ENCODE measurements at places on chromosomes 4 and X.

GRCh38 chrX:9131066-9131465, 97.1 kb upstream of the FAM9B start:
- no peak for DNase-seq

- no peak for DNase-seq
Observed at GRCh38 chrX:33078273-33078672, 133.1 kb downstream of the DMD start.

- DNase-seq = no peak
Observed at GRCh38 chrX:11655282-11656015, 10.3 kb downstream of the ARHGAP6 start.

DNA sequence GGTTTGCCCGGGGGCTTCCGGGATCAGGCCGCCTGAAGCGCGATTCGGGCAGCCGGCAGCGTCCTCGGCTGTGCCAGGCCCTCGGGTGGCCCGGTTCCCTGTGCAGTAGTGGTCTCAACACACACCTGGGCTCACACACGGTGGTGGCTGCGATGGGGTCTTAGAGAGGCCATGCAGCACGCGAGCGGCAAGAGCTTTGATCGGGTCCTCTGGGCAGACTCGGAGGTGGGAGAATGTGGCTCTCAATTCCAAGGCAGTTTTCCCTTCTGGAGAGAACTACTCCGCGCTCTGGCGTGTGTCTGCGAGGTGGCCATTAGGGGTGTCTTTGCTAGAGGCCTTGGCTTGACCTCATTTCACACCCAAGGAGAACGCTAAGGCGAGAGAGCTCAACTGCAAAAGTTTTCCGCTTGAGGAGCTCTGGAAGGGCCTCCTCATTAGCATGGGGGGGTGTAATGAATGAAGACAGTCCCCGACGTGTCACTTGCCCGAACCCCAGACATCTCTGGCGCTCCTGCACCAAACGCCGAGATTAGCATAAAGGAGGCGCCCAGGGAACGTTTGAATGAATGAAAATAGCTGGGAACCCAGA, 771 bp upstream of the RBPJ start:
- DNase-seq = peak; percentile 54

- peak; percentile 36 for DNase-seq
Observed at GRCh38 chrX:65451663-65452062, 82.9 kb downstream of the LAS1L start.

GRCh38 chr4:22192084-22192511, 243.5 kb upstream of the KCNIP4 start:
- no peak for DNase-seq

- no peak for DNase-seq
Observed at GRCh38 chr4:86034616-86035015, 325.2 kb downstream of the MAPK10 start.

DNA sequence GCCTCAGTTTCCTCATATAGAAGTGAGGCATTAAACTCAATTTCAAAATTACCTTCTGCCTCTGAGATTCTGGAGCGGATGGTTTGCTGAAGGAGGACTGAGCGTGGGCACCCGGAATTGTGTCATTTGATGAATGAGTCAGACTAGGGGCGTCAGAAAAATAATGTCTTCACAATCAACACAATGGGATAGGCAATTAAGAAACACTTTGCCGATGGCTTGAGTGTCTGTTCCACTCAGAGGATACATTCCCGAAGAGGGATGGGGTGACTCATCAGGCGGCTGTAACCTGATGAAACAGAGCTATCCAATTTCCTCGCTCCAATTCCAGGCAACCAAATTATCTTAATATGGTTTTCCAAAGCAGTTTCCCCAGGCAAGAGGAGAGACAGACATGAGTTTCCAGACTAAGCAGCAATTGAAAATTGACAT, 1.2 kb upstream of the CHRNA9 start:
- no peak for DNase-seq

DNA sequence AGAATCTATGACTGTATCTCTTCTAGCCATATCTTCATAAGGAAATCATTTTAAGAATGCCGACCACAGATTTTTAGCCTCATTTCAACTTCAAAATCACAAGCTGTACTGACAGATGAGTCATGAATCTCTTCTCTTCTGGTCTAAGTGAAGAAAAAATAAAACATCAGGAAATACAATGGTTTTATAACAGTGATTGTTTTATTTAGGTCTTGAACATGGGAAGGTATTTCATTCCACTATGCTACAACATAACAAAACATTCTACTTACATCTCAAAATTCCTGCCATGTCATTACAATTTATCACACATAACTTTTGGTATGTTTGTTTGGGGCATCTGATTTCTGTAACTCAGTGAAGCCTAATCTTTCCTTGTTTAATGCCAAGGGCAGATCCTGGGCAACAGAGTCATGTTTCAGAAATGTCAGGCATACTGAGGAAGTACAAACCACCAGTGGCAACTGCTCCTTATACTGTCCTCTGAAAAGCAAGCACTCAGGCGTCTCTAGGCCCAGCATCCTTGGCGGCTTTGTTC, 325.0 kb downstream of the PDHA2 start:
- DNase-seq = no peak

- DNase-seq = no peak
Observed at GRCh38 chr4:61079976-61080375, 120.2 kb upstream of the ADGRL3 start.

DNA sequence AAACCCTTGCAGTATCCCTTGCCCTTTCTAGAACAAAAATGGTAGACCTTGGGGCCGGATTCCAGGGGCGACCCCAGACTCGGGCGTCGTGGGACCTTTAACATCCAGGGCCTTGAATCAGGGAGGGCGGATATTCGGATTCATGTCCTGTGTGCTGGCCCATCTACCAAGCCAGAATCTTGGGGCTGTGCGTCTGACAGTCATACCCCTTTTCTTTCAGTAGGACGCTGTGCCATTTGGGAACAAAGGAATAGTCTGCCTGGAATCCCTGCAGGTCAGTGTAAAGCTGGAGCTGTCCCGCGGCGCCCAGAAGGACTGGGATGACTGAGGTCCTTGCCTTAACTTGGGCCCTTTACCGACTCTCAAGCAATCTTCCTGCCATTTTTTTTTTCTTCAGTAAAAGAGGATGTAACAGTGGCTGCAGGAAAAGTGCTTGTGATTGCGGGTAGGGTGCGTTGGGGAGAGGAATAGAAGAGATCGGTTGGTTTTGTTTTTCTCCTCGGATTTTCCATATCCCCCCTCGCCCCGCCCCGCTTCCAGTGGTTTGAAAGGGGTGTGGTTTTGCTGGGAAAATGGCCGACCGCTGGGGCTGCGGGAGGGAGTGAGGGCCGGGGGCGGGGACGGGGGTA, 518 bp downstream of the ARMCX1 start:
- no peak for DNase-seq

DNA sequence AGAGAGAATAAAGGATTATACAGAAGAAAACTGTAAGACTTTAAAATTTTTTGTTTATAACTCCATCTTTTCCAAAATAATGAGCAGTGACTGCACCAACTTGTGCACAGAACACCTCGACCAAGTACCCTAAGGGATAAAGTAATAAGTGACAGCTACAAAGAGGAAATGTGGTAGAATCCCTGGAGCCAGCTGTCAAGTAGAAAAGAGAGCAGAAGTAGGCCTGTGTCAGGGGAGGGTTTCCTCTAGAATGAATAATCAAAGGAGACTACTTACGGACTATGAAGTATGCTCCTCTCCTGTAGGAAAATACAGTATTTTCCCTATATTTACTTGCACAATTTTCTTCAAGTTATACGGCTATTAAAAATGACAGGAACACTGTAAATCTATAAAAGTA, 1.2 kb downstream of the EIF1AX start:
- DNase-seq = no peak

DNA sequence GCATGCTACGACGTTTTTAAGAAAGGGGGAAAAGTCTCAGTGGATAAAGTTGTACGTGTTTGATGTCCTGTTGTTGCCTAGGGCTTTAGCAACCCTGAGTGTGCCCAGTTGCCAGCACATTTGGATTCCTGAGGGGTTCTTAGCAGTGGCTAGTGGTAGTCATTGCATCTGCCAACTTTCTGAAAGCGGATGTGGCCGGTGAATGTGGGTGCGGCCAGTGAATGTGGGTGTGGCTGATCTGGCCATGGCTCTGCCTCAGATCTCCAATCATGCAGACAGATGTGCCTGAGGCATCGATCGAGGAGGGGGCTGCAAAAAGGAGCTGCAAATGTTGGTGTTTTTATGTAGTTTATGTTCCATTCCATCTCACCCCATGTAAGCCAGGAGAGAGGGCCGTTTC, 41.5 kb upstream of the FAT1 start:
- no peak for DNase-seq

- DNase-seq = no peak
Observed at GRCh38 chrX:3581609-3582108, 131.8 kb downstream of the PRKX start.

DNA sequence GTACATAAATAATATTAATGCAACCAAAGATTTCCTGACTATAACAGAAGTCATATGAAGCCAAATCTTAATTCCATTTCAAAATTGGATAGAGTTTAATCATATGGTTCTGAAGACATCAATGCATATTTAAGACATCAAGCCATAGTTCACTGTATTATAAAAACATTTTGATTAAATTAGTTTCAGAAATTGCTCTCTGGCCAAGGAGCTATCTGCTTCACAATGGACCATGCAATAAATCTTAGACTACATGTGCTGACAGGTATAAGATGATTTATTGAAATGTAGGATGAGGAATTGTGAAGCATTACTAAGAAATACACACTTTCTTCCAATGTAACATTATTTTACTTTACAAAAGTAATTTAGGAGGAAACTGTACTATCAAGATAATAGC, 81.6 kb downstream of the MID1 start:
- no peak for DNase-seq

DNA sequence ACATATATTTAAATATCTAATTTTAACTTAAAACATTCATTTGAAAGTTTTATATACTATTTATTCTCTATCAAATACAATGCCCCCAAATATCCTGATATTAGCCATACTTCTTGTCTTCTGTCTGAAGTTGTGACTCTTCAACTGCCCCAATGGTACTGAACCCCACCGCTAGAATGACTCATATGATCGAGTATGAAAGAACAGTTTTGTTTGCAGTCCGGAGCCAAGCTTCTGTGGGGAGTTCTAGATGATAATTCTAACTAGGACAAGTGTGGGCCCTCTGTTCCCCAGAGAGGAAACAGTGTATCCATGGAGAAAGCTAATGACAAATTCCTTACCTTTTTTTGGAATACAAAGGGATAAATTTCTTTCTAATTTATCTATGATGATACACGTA, 24.7 kb upstream of the CT47A1 start:
- DNase-seq = no peak

DNA sequence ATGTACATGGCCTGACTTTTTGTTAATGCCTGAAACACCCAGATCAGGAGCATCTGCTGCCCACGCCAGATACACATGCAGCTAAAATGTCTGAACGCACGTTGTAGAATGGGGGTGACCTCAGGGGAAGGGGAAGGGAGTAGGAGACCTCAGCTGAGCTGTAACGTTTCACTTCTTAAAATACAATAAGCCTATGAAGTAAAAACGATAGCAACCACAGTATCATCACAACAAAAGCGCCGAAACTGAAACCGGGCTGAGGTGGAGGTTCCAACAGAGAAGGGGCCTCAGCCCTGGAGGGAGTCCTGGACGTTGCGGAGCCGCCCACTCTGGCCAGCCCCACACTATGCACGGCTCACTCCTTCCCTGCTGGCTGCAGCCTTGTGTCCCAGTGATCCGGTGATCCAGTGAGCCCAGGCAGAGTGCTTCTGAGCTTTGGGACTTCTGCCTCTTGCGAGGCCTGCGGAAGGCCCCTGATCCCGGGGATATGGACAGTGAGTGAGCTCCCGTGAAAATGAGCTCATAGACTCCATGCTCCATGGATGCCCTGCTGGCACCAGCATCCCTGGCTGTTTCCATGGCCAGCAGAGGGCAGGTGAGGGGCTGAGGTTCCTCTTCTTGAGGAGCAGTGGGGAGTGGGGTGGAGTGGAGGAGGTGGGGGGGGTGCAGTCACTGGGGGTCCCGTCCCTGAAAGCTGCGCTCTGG, 52.0 kb downstream of the HMX1 start:
- DNase-seq = no peak

GRCh38 chrX:131725001-131725654, 181.3 kb downstream of the OR13H1 start:
- DNase-seq = no peak

GRCh38 chr4:38149472-38149996, 189.3 kb downstream of the PTTG2 start:
- DNase-seq = no peak

- DNase-seq = peak; percentile 62
Observed at GRCh38 chrX:129772796-129773431, 6.8 kb upstream of the SASH3 start.

GRCh38 chrX:22803353-22803752, 196.4 kb upstream of the DDX53 start:
- DNase-seq = no peak

GRCh38 chr4:24693636-24694035, 101.7 kb upstream of the SOD3 start:
- no peak for DNase-seq

DNA sequence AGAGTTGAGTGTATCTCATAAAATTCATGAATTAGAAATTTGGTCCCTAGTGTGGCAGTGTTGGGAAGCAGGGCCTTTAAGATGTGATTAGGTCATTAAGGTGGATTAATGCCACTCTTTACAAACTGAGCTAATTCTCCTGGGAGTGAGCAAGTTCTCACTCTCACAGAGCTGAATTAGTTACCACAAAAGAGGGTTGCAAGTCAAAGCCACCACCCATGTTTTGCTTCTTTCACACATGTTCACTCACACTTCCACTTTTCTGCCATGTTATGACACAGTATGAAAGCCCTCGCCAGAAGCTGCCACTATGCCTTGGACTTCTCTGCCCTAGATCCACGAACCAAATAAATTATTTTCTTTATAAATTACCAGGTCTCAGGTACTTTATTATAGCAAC, 332.1 kb downstream of the ARAP2 start:
- DNase-seq = no peak

GRCh38 chr4:4420421-4420820, 33.5 kb downstream of the NSG1 start:
- DNase-seq = no peak

- DNase-seq = no peak
Observed at GRCh38 chr4:89303814-89304388, 3.7 kb downstream of the GPRIN3 start.

GRCh38 chr4:164819366-164819765, 57.6 kb upstream of the APELA start:
- no peak for DNase-seq

- no peak for DNase-seq
Observed at GRCh38 chr4:27248829-27249228, 388.2 kb downstream of the STIM2 start.

GRCh38 chr4:3124070-3124767, 49.7 kb downstream of the HTT start:
- DNase-seq = no peak

DNA sequence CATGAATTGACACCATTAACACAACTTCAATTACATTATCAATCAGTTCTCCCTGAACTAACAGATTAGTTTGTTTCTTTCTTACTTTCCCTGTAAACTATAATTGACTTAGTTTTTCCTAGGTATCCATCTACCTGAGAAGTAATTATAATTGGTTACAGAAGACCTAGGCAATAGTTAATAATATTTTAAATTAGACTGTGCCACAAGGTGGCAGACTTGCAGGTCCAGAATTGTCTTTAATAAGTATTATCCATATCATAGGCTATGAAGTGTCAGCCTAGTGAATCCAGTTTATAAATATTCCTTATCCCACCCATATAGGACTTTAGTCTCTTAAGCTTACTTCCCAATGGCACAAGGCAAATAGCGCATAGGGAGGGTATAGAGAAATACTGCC, 48.9 kb upstream of the FAM47B start:
- no peak for DNase-seq

GRCh38 chr4:141463678-141464077, 172.7 kb upstream of the IL15 start:
- DNase-seq = no peak

- DNase-seq = no peak
Observed at GRCh38 chr4:148481636-148482035, 39.4 kb upstream of the NR3C2 start.

Measured in activated naive CD4-positive, alpha-beta T cell treated with anti-CD3 and anti-CD28 coated beads, Interleukin-2, amount 10 ng/mL, durations not matched to agents 7 days and 5 days (primary cell).